Left hindlimb (tissue), 1 donor: ENCODE measurements at places on chromosomes 1 and 21.

GRCh38 chr1:237811633-237812032 is 79.1 kb downstream of the ZP4 start:
- DNase-seq, result no peak

- DNase-seq, result no peak
Observed at GRCh38 chr1:3639397-3639911, 10.4 kb downstream of the WRAP73 start.

DNA sequence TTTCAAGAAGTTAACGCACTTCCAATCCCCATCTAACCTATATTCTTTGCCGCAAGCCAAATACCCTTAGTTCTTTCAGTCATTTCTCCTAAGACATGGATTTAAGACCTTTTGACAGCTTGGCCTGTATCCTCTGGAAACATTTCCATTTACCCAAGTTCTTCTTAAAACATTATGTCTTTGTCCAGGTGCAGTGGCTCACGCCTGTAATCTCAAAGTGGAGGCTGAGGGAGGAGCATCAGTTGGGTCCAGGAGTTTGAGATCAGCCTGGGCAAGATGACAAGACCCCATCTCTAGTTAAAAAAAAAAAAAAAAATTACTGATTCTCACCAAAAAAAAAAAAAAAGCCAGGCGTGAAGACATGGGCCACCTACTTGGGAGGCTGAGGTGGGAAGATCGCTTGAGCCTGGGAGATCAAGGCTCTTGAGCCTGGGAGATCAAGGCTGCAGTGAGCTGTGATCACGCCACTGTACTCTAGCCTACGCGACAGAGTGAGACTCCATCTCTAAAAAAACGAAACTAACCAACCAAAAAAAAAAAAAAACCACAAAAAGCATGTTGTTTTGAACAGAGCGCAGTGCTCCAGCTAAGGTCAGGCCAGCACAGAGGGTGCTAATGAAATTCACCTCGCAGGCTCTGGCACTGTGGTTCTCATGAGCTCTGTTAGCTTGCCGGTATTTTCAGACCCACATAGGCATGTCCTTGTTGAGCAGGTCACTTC is 36.0 kb downstream of the NUAK2 start:
- no peak for DNase-seq

- no peak for DNase-seq
Observed at GRCh38 chr1:95415146-95415545, 181.1 kb downstream of the RWDD3 start.

DNA sequence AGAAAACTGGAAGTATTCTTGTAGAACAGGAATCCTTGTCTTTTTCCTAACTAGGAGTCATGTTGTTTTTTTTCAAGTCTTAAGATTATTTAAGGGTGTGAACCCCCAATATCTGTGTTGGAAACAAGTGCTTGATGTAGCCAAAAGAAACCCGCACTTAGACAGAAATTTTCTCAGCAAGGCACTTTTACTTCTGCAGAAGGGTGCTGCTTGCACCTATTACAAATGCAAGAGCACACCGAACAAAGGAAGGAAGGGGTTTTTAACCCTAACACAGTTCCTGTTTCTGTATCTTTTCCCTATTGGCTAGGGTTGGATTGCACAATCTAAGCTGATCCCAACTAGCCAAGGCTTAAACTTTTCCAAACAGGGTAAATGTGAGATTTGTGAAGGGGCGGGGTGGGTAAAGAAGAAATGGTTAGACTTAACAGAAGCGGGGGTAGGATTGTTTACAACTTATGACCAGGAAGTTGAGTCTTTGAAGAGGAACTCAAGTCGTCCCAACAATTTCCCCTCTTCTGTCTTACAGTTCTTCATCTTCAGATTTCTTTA is 75.1 kb downstream of the ZFYVE9 start:
- DNase-seq, result no peak

GRCh38 chr1:231663211-231663792 is 36.7 kb downstream of the DISC1 start:
- no peak for DNase-seq

GRCh38 chr1:90174246-90174645 is 179.3 kb downstream of the ZNF326 start:
- no peak for DNase-seq

- no peak for DNase-seq
Observed at GRCh38 chr1:203480525-203481084, 5.0 kb downstream of the PRELP start.
